Temporal lobe (tissue), 4 donors: ENCODE measurements at places on chromosomes 11 and 22. TPM values are rescaled to one million over a fixed set of nuclear protein-coding genes. Genes with fewer than 3 reads are reported as not detected.

Gene OR51B5
- 0.74 TPM for total RNA-seq

Gene NAALAD2
- 6.4 TPM for total RNA-seq

Gene HEPHL1
- not detected for total RNA-seq

Gene FZD4
- 17.9 TPM for total RNA-seq

Gene TESMIN
- under 0.01 TPM for total RNA-seq

Gene SSH3
- 7.9 TPM for total RNA-seq

Gene HDHD5
- total RNA-seq: 24.1 TPM

Gene UBQLNL
- under 0.01 TPM for total RNA-seq

Gene SPI1
- 1.7 TPM for total RNA-seq

Gene MRGPRX4
- total RNA-seq: not detected

Gene OOSP3
- total RNA-seq: not detected

Gene MMP12
- not detected for total RNA-seq

Gene SLC15A3
- total RNA-seq: 2.0 TPM

Gene TMPRSS13
- total RNA-seq: 0.25 TPM

Gene FXYD6
- total RNA-seq: 149 TPM

Gene AGBL2
- 0.25 TPM for total RNA-seq

Gene PRODH
- total RNA-seq: 0.74 TPM

Gene MAJIN
- total RNA-seq: not detected

Gene TEAD1
- 22.1 TPM for total RNA-seq

Gene MUC6
- total RNA-seq: under 0.01 TPM

Gene OR56A1
- total RNA-seq: 0.25 TPM

Gene LDHAL6A
- total RNA-seq: 0.25 TPM

Gene TLCD5
- total RNA-seq: 17.0 TPM

Gene FOLR1
- 0.25 TPM for total RNA-seq

Gene DNHD1
- 3.0 TPM for total RNA-seq

Gene MEI1
- not detected for total RNA-seq

Gene SYT8
- total RNA-seq: not detected

Gene CDC42BPG
- 0.25 TPM for total RNA-seq

Gene UCP3
- total RNA-seq: 0.98 TPM

Gene OR52N4
- 0.25 TPM for total RNA-seq

Gene INS
- total RNA-seq: not detected

Gene LMF2
- 11.6 TPM for total RNA-seq

Gene RAC2
- total RNA-seq: 0.25 TPM

Gene ANGPTL5
- total RNA-seq: 0.25 TPM

Gene FDXACB1
- total RNA-seq: 6.4 TPM

Gene GGTLC2
- not detected for total RNA-seq

Gene RTN4R
- 7.6 TPM for total RNA-seq

Gene ZNF215
- 4.2 TPM for total RNA-seq

Gene AQP11
- 4.7 TPM for total RNA-seq

Gene APOL1
- 0.74 TPM for total RNA-seq

Gene OR8D4
- total RNA-seq: 0.25 TPM

Gene ADM2
- total RNA-seq: under 0.01 TPM

Gene CRYBB3
- total RNA-seq: not detected

Gene PACSIN2
- 21.9 TPM for total RNA-seq

Gene GRM5
- total RNA-seq: 141 TPM

Gene KCNQ1
- total RNA-seq: 0.49 TPM

Gene ENTHD1
- not detected for total RNA-seq

Gene PRR33
- not detected for total RNA-seq
